ENCODE measurements at places on chromosomes 6 and 20.
A peak's percentile ranks its signal among the peaks of the same experiment; 100 is the strongest.

DNA sequence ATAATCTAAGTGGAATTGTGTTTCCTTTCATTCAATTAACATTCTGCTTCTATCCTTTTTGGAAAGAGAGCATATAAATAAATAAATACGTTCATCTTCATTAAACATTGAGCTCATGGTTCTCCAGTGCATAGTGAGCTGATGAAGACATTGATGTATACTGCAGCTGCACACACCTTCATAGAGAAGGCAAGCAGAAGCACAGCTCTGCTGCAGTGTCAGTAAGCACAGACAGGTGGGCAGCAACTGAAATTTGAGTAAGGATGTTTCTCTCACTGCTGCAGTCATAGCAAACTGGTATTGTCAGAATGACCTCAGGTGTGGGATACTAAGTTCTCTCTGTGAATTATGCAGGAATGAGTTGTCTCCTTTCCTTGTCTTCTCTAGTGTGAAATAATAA, 202.9 kb downstream of the DOK5 start:
- DNase-seq: no peak

DNA sequence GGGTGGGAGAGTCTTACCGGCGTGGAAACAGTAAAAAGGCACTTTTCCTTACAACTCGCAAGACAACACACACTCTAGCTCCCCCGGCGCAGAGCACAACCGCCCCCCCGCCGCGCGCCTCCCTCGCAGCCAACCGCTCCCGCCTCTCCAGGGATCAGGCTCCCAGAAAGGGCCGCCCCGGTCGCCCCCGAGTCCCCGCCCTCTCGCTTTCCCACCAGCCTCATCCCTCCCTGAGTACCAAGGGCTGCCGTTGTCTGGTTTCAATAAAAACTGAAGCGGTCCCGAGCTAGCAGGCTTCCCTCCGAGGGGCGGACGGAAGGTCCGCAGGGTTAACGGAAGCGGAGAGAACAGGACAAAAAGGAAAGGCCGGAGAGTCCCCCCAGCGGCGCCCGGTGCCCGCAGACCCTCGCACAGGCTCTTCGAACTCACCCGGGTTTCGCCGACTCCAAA, 804 bp downstream of the ELOVL5 start:
- peak; percentile 71 for DNase-seq

- DNase-seq: no peak
Observed at GRCh38 chr6:97958134-97958533, 675.1 kb upstream of the MMS22L start.

- no peak for DNase-seq
Observed at GRCh38 chr6:5697508-5697907, 309.2 kb downstream of the NRN1 start.
